Activated CD8-positive, alpha-beta memory T cell treated with anti-CD3 and anti-CD28 coated beads for 1 hour (primary cell): ENCODE measurements at places on chromosomes 1 and 21.
A peak's percentile ranks its signal among the peaks of the same experiment; 100 is the strongest.

DNA sequence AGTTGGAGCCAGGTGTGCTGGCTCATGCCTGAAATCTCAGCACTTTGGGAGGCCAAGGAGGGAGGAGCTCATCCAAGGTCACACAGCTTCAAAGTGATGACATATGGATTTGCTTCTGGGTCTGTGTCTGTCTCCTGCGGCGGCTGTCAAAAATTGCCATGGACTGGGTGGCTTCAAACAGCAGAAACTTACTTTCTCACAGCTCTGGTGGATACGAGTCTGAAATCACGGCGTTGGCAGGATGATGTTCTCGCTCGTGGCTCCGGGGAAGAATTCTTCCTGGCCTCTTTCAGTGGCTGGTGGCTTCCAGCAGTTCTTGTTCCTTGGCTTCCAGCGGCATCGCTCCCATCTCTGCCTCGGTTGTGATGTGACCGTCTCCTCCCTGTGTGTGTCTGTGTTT, 314.8 kb upstream of the C1orf174 start:
- no peak for DNase-seq

DNA sequence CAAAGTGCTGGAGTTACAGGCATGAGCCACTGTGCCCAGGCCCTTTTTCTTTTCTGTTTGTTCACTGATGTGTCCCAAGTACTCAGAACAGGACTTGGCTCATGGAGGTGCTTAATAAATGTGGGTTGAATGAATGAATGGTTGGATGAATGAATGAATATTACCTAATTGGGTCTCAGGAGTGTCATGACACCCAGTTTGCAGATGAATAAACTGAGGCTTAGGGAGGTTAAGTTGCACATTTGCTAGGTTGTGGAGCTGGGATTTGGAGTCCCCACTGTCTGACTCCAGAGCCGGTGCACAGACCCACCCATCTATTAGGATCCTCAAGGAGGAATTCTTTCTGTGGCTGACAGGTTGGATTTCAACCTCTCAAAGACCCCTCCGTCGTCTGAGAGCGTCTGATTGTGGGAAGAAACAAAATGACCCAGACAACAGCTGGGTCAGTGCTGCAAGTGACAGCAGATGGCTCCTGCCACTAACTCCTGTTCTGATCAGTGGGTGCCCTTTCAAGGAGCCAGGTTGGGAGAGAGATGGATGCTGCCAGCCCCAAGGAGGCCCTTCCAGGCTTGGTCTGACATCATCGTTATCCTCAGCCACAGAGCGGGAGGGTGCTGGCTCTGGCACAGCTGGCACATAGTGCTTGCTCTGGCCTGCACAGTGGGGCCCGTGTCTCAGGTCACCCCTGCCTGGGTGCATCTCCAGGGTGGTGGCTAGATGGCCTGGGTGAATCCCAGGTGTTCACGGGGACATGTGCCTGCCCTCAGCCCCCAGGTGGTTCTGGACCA, 24.2 kb downstream of the ARHGEF10L start:
- no peak for DNase-seq

DNA sequence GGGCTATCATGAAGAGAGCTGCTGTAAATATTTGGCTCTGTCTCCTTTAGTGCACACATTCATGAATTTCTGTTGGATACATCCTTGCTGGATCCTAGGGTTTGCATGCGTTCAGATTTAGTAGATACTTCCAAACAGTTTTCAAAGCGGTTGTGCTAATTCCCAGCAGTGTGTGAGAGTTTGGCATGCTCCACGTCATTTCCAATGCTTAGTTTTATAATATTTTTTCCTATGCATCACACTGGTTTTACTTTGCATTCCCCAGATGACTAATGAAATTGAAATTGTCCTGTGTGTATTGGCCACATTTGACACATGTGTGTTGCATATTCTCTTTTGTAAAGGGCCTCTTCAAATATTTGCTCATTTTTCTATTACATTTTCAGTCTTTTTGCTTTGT, 18.5 kb upstream of the AADACL3 start:
- DNase-seq: no peak

GRCh38 chr21:42051788-42052187, 19.3 kb upstream of the UMODL1 start:
- no peak for DNase-seq

GRCh38 chr1:187877220-187877619, 1048.5 kb downstream of the PLA2G4A start:
- DNase-seq: no peak

DNA sequence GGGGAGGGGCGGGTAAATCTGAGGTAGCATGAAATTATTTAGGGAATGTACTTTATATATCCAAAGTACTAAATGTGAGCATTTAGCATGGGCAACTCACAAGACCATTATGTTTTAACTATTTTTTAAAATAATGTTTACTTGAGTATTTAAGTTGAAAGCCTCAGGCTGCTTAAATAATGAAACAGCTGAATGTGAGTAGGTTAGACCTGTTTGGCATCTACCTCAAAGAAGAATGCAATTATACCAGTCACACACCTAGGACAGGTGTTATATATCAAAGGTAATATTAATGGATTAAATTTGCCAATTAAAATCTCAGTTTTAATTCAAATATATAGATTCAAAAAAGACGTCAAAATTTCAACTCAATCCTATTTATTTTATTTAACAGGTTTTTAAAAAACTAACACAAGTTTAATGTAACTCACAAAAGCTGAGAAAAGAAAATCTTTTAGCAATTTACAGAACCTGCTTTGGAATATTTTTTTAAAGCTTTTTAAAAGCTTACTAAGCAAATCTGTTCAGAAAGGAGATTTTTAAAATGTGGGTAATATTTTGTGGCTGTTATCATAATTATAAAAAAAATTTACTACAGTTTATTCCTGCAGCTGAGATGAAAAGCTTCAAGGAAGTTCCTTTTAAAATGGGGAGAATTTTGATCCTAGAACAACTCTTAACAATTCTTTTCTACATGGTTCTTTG, 104.6 kb upstream of the LBR start:
- no peak for DNase-seq

DNA sequence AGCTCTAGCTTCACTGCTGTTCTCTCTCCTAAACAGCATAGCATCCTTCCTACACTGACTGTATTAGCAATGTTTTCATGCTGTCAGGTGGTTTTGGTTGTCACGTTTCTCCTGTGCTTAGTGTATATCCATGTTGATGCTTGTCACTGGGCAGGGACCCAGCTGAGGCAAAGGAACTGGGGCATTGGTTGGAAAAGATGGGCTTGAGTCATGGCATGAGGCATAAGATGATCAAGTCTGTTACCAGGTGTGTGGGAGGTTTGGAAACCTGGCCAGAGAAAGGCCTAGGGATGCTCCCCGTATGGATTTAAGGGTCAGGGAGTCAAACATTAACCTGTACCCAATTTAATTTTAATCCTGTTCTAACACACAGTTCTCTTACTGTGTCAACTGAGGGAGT, 69.6 kb downstream of the OSBPL9 start:
- DNase-seq: no peak

DNA sequence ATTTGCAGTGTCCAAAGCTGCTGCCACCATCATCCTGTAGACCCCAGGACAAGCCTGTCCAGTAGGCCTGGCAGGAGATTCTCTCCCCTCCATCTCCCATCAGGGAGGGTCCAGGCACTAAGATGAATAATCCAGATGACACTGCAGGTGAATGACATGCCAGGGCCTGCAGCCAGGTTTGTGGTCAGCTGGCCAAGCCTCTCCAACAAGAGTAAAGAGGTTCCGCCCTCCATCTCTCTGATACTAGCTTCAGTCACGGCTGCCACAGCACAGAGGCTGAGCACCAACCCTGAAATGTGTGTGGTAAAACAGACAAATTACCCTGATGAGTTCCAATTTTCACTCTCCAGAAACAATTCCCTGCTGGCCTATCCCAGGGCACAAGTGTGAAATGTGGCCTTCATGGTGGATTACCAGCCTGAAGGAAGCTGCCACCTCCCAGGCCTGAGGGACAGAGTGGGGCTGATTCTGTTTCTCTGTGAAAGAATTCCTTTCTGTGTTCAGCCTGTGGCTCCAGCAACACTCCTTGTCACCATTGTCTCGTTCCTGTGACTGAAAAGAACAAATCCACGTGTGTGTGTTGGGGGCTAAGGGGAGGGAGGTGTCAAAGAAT, 19.9 kb upstream of the LHX4 start:
- DNase-seq: no peak

DNA sequence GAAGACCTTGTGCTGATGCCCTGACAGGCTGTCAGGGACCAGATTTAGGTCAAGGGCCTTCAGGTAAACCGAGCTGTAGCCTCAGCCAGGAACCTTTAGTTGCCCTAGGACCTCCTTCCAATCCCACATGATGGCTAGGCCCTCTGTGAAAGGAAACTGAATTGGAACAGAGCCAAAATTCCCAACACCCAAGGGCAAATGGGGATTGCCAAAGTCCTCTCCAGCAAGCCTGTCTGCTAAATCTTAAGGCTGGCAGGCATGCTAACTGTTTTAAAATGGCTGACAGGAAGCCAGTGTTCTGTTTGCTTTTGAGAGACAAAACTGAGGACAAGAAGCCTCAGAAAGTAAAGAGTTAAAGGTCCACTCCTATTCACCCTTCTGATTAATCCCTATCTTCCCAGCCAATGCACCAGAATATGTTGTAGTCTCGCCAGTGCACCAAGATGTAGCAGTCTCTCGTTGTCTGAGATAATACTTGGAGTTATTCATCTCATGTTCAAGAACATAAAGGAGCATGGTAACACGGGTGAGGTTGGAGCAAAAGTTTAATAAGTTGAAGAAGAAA, 35.1 kb downstream of the MSTO1 start:
- DNase-seq: no peak

GRCh38 chr1:198686069-198686728, 47.4 kb downstream of the PTPRC start:
- no peak for DNase-seq

- no peak for DNase-seq
Observed at GRCh38 chr1:86971778-86972177, 57.3 kb downstream of the HS2ST1 start.

GRCh38 chr1:56774067-56774609, 45.1 kb downstream of the FYB2 start:
- no peak for DNase-seq

DNA sequence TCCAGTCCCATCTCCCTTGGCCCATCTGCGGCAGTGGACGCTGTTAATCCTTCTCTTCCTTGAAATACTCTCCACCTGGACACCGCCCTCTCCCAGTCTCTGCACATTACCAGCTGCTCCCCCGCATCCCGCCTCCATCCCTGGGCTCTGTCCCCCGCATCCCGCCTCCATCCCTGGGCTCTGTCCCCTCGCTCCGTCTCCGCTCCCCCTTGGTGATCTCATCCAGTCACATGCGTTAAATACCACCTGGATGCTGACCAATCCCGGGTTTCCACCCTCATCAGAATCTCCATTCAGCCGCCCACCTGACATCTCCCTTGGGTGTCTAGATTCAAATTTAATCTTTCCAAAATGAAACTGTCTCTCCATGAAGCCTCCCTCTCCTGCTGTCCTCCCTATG, 106.1 kb downstream of the PRDM2 start:
- no peak for DNase-seq

- no peak for DNase-seq
Observed at GRCh38 chr1:161061419-161061818, 8.3 kb downstream of the ARHGAP30 start.

- DNase-seq: no peak
Observed at GRCh38 chr1:118151312-118151937, 33.6 kb downstream of the SPAG17 start.

DNA sequence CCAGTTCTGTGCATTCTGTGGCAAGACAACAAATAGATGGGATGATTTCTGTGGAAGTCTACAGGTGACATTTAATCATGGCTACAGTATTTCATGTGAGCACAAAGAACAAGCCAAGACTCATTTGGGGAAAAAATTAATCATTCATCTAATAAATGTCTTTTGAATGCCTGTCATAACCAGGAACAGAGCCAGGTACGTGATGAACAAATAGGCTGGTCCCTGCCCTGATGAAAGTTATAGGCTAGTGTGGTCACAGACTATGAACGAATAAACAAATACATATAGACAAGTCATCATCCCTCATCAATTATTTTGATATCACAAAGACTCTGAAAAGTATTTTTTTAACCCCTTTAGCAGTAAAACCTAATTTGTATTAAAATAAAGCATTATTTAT, 226.4 kb upstream of the RRP15 start:
- DNase-seq: no peak

GRCh38 chr1:166233750-166234366, 67.1 kb upstream of the FAM78B start:
- no peak for DNase-seq

DNA sequence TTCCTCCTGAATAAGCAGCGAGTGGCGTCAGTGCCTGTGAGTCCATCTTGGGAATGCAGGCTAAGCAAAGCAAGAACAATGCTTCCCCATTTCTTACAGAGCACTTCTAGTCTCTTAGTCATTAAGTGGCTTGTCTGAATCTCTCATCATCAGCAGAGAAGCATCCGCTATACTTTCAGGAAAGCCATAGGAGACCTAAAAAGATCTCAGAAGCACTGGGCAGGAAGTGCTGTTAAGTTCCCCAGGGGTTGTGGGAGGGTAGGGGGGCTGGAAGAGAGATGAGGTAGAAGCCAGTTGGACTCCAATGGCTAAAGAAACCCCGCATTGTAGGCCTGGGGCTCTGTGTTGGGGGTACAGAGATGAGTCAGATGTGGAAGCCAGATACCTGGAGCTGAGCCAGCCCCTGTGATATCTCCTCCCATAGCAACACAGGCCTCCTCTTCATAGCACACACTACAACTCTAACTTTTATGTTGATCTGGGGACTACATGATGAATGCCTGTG, 44.9 kb downstream of the SYT6 start:
- no peak for DNase-seq

- DNase-seq: no peak
Observed at GRCh38 chr1:170252851-170253579, 107.3 kb downstream of the NTMT2 start.

- no peak for DNase-seq
Observed at GRCh38 chr1:106523497-106523896, 533.0 kb upstream of the PRMT6 start.

DNA sequence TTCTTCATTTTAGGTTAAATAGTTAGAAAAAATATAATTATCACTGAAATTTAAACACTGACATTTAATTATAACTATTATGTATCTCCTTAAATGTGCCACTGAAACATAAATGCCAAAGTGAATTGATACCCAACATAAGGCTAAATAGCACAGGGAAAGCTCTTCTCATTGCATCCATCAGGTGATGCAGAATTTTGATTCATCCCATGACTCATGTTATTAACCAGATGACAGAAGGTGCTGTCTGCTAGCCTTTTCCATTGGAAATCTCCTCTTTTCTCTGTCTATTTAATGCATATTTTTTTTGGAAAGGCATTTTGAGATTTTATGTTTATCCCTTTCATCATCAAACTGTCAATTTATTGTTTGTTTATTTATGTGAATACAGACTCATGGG, 136.8 kb downstream of the KCNK2 start:
- DNase-seq: no peak

- DNase-seq: peak; percentile 24
Observed at GRCh38 chr1:51518586-51519047, 449 bp downstream of the EPS15 start.

GRCh38 chr1:217393896-217394295, 237.0 kb downstream of the GPATCH2 start:
- no peak for DNase-seq

- DNase-seq: no peak
Observed at GRCh38 chr1:6603915-6604558, 1.4 kb upstream of the KLHL21 start.

GRCh38 chr1:224767676-224768075, 151.6 kb downstream of the CNIH3 start:
- no peak for DNase-seq
